ENCODE measurements at places on chromosomes 13 and 19.

- no peak for DNase-seq
These were observed 6.7 kb downstream of the CD209 start for GRCh38 chr19:7740682-7741054.

DNA sequence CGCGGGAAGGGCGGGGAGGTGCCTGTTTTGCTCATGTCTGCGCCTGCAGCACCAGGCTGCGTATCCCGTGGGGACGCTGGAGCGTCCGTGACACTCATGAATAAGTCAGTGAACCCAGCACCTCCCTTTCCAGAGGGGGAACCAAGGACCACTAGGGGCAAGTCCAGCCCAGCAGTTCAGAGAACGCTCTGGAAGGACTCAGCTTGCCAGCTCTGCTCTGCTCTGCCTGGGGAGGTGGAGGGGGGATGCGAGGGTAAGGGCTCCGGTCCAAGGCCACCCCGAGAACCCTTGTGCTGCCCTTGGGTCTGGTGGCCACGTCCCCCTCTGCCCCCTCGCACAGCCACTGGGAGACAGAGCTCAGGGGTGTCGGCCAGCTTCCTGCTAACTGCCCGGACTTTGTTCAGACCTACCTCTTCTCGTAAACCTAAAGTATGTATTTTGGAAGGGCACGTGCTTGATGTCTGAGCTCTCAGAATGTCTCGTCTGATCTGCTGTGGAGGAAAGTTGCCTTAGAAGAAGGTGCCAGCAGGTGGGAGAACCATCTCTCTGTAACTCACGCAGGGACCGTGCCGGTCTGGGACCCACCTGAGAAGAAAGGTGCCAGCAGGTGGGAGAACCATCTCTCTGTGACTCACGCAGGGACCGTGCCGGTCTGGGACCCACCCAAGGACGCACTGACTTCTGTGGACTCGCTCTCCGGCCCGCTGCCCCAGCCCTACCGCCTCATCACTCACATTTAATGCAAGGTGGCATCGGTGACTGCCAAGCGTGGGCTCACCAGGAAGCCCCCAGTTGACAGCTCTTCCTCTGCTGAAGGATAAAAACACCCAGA, 34.1 kb downstream of the TMEM255B start:
- DNase-seq, result no peak

DNA sequence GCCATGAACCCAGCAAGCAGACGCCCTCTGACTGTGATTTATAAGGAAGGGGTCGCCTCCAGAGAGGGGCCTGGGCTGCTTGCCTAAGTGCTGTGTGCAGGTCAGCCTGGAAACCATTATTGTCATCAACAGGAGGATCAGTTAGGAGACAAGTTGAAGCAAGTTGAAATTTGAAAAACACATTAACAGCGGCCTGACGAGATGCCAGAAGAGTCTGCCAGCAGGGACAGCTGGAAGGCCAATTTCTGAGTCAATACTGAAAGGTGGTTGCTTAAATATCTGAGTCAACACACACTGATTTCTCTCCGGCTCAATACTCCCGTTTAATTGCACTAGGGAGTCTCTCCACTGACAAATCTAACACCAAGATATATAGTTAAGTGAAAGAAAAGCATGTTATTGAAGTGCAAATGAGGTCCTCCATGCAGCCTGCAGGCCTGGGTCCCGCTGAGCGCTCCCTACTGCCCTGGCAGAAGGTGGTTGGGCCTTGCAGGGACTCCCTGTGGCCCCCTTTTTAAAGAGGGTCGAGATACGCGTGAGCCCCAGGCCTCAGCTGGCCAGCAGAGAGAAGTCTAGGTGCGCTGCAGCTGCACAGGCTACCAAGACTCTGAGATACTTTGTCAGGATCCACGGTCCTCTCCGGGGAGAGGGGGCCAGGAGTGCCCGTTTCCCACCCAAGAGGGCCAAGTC, 91.1 kb downstream of the RNASEH2B start:
- DNase-seq, result peak; percentile 42

- no peak for DNase-seq
These were observed 50.2 kb upstream of the PDX1 start for GRCh38 chr13:27869436-27870095.

GRCh38 chr13:52809310-52809769, 39.1 kb downstream of the PCDH8 start:
- peak; percentile 39 for DNase-seq
